ENCODE measurements at places on chromosomes 12 and 14.
A peak's percentile ranks its signal among the peaks of the same experiment; 100 is the strongest.

- no peak for DNase-seq
Observed at GRCh38 chr14:66152747-66153146, 333.4 kb upstream of the CCDC196 start.

- no peak for DNase-seq
Observed at GRCh38 chr12:50542448-50542847, 37.7 kb downstream of the DIP2B start.

- DNase-seq, result peak; percentile 27
Observed at GRCh38 chr12:89345830-89346740, 6.2 kb downstream of the DUSP6 start.

DNA sequence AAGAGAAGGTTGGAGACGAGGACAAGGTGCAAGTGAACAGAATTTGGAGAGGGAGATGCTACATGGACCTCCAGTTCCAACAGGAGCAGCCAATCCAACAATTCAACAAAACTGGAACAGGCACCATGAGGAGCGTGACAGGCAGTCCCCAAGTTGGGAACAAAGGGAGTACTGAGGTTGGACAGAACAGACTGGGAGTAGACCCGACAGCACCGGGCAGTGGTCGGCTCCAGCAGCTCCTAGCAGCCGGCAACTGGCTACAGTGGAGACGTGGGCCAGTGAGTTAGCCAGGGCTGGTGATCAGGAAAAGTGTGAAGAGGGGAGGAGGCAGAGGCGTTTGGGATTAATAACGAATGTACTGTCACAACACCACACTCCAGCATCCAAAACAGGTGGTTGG, 16.4 kb downstream of the MAP3K9 start:
- DNase-seq, result no peak

- DNase-seq, result no peak
Observed at GRCh38 chr12:19110221-19110940, 19.2 kb upstream of the PLEKHA5 start.

DNA sequence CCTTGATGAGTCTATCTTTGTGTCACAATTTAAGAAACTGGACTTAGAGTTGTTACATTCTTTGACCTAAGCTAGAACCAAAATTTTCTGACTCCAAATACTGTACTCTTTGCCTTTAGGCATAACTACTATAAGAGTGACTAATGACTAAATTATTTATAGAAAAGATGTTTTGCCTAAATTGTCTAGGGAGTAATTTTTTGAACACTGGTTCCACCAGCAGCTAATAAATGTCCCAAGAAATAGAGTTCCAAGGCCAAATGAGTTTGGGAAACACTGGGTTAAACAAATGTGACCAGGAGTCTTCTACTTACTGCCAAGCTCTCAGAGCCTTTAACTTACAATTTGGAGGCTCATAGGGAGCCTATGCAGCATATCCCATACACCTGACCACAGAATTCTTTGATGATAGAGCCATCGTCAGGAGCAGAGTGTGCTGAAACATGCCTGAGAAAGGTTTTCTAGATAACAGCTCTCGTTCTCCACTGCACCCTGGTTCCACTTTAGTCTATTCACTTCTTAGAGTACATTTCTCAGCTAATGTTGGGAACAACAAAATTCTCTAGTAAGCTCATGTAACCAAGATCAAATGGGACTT, 215.9 kb upstream of the HMGA2 start:
- no peak for DNase-seq

GRCh38 chr14:44960146-44960545, 1.6 kb downstream of the KLHL28 start:
- no peak for DNase-seq

- no peak for DNase-seq
Observed at GRCh38 chr12:64006211-64006825, 161.8 kb downstream of the SRGAP1 start.

GRCh38 chr12:96327346-96327745, 72.9 kb downstream of the CDK17 start:
- no peak for DNase-seq

- no peak for DNase-seq
Observed at GRCh38 chr12:124550123-124551089, 17.0 kb downstream of the NCOR2 start.

- no peak for DNase-seq
Observed at GRCh38 chr12:70265132-70265531, 21.9 kb downstream of the CNOT2 start.

- no peak for DNase-seq
Observed at GRCh38 chr12:84696908-84697540, 215.6 kb downstream of the SLC6A15 start.

GRCh38 chr12:15163030-15163976, 57.9 kb downstream of the RERG start:
- no peak for DNase-seq

- no peak for DNase-seq
Observed at GRCh38 chr12:49557917-49558215, 10.1 kb downstream of the MCRS1 start.

- no peak for DNase-seq
Observed at GRCh38 chr12:115541891-115542421, 735.5 kb downstream of the MED13L start.
